ENCODE measurements at places on chromosomes 16 and 17.

GRCh38 chr16:13997933-13998332 lies 73.2 kb upstream of the MRTFB start:
- DNase-seq, result no peak

- DNase-seq, result no peak
Observed at GRCh38 chr17:6101706-6102105, 31.5 kb downstream of the WSCD1 start.

DNA sequence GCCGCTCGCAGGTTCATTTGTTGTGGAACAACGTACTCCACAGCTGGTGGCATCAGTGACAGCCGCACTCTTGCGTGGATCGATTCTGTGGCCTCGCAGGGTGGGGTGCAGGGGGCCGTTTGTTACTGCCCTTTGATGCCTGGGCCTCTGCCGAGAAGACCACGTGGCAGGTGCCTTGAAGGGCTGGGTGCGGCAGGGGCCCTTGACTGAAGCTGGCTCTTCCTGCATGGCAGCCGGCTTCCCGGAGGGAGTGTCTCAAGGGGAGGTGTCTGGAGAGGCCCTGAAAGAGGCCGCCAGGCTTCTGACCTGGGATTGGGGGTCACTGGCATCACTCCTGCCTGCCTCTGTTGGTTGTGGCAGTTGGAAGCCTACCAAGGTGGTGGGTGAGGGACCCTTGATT lies 43.8 kb downstream of the TBCD start:
- DNase-seq, result no peak

DNA sequence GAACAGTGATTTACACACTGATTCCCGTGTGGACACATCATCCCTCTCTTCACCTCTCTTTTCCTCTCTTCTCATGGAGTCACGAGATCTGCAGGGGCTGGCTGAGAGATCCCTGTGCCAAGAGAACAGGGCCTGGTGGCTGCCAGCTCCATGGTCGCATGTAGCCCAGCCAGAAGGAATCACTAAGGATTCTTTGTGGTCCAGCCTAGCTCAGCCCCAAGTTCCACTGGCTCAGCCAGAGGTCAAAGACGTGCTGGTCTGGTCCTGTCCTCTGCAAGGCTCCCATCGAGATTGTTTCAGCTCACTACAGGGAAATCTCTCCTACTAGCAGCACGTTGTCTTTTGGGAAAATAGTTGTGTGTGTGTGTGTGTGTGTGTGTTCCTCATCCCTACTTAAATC lies 66.4 kb downstream of the NDEL1 start:
- DNase-seq, result no peak

DNA sequence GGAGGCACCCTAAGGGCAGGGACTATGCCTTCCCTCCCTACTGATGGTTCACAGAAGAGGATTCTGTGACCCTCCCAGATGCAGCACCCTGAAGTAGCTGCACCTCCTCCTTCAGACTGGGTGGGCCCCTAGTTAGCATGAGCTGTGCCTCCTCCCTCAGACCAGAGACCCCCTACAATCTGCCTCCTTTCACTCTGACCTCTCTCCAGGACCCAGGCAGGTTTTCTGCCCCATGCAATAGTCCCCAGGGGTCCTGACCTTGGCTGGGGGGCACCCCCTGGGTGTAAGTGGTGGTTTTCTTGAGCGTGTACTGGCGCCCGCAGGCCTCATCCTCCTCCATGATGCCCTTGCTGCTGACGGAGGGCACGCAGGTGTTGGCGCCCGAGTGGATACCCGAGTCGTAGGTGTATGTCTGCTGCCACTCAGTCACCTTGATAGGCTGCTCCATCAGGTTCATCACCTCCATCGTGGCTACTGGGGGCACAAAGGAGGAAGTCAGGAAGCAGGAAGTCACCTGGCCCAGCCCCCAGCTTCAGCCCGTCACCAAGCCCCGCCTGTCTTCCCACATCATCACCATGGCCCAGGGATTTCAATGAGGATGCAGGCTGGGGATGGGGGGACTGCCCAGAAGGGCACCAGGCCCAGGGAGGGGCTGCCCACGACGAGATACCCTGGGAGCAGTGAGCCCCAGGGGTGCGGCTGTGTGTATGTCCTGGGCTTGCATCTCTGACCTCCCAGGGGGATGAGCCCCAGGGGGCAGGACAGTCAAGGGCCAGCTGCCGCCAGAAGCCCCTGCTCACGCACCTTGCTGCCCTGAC lies 14.9 kb downstream of the JUP start:
- DNase-seq, result no peak

GRCh38 chr17:29256735-29257466 lies 10.2 kb downstream of the CRYBA1 start:
- no peak for DNase-seq

Data from T-helper 17 cell (primary cell).